ENCODE measurements at places on chromosomes 6 and 20.

- DNase-seq, result no peak
These were observed 22.7 kb upstream of the SNTA1 start for GRCh38 chr20:33466303-33466646.

- no peak for DNase-seq
These were observed 59.3 kb downstream of the CDC5L start for GRCh38 chr6:44446626-44447300.

GRCh38 chr6:116459927-116460326, 1.2 kb upstream of the CALHM6 start:
- DNase-seq, result no peak

DNA sequence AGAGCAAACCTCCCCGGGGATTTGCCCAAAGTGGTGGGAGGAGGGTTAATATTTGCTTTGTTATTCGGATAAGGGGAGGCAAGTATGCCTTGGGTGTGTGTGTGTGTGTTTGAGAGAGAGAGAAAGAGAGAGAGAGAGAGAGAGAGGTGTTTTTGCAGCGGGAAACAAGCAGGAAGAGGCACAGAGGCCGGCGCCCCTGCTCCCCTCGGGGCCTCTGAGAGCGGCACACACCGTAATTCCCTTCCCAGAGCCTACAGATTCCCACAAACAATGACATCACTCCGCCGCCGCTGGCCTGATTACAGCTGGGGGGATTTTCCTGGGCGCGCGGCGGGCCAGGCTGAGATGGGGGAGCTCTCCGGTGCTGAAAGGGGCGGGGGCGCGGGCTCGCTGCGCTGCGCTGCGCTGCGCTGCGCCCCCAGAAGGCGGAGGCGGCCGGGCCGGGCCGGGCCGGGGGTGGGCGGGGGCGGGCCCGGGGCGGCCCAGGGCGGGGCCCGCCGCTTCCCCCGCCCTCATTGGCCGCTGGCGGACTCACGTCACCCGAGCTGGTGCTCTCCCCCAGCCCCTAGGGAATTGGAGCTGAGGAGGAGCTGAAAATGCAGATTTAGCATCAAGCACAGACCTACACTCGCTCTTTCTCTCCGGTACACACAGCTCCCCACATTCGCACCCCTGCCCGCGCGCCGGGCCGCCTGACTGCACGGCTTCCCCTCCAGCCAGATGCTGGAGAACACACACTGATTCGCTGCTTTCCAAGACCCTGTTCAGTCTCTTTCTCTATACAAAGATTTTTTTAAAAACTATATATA, at the start of gene PCSK2:
PCSK2 (plus strand) TSS at position 631 of the 809 bp plus-strand sequence. CDS start 266 bp downstream, outside the sequence.
- DNase-seq, result no peak

- DNase-seq, result no peak
These were observed 785.1 kb downstream of the MAFB start for GRCh38 chr20:39903806-39904465.

GRCh38 chr20:49288784-49289696, 11.2 kb upstream of the ZNFX1 start:
- peak; percentile 37 for DNase-seq

DNA sequence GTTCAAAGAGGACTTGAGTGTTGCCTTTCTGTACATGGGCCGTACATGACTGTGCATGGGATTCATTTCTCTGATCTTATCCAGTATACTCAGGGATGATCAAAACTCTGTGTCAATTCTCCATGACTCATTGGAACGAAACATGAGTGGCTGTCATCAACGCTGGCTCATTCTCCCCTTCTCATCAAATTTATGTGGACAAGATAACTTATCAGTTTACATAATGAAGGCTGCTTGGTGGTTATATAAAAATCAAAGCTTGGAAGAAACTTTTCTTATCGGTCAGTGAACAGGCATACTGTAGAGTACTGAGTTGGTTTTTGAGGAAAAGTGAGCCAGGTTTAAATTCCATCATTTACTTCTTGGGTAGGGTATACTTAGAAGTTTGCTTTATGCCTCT, 24.9 kb downstream of the CRISP1 start:
- no peak for DNase-seq

Data from LoVo (cell line).